Activated CD8-positive, alpha-beta memory T cell treated with anti-CD3 and anti-CD28 coated beads for 1 hour (primary cell): ENCODE measurements at places on chromosomes 7 and 10.

DNA sequence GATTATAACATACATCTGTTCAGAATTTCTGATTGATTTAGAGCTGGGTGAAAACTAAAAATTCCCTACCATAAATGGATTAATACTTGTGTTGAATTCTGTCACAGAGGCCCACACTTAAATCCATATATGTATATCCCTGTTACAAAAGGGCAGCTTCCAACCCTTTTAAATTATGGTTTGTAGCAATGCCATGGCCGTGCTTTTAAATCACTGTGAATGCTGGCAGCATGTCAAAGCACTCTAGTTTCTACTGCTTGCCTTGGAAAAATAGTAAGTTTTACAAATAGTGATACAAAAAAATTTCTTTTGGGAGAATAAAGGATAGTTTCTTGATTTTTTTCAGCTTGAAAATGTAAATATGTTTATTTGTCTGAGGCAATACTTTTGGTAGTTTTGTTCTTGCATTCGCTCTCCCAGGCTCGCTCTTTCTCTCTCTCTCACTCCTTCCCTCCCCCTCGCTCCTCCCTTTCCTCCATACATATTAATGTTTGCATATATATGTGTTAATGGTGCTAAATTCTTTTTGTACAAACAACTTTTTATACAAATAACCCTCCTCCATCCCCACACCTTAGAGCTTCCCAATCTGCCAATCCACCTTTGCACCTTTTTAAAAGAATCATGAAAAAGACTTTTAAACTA, 29.8 kb downstream of the TES start:
- DNase-seq = no peak

DNA sequence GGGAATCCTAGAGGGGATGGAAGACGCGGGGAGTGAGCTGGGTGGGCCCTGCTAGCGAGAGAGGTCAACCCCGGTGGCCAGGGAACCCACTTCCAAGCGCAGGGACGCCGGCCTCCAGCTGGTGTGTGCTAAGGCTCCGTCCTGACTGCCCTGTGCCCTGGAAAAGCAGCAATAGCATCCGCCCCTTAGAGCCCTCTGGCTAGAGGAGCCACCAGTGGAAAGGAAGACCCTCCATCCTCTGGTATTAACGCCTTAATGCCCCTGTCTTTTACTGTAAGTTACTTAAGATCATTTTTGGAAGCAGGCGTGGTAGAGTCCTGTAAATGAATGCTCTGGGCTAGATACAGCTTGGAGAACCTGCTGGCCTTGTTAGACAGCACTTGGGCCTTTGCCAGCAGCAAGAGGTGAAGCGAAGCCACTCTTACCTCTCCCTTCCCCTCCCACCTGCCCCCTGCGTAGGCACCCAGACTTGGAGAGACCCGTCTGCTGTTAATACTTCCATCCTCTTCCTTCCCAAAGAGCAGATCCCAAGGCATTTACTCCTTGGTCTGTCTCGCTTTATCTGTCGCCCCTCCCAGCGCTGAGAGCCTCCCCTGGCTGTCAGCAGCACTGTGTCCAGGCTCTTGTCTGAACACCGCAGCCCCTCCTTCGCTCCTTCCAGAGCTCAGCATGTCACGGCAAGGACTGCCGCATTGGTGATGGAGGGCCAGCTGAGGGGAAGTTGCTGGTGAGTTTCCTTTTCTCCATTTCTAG, 4.6 kb downstream of the REPIN1 start:
- no peak for DNase-seq

DNA sequence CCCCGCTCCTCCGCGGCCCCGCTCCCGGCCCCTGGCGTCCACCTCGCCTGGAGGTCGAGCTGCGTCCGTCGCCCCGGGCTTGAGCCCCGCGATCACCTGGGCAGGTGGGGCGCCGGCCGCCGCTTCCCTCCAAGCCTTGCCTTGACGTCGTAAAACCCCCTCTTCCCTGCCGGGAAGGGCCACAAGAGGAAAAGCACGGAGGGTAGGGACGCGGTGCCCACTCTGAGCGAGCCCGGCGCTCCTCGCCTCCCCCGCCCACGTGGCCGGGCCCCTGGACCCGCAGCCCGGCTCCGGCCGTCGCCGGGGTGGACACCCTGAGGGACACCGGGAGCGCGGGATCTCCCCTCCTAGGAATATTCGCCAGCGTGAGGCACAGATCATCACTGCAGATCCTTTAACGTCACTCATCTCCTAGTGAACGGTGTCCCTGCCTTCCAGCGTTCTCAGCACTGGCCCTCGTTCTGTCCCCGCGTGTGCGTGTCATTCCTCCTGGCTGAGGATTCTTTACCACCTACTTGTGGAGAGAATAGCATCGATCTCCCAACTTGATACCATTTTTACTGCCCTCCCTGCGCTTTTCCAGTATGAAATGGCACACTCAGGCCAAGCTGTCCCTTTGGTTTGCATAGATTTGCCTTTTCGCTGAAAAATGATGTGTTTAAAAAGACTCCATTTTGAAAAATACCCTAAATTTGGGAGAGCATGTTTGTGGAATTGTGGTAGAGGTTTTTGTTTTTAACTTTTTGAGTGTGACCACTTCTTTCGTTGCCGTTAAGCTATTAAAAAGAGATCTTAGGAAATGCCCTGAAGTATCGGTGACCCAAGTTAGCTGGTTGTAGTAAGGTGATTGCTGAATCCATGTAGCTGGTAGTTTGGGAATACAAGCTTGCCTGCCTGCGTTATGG, 649 bp downstream of the ACTR3B start:
- peak; percentile 1 for DNase-seq

- no peak for DNase-seq
Observed at GRCh38 chr10:51892965-51893658, 193.7 kb upstream of the CSTF2T start.

DNA sequence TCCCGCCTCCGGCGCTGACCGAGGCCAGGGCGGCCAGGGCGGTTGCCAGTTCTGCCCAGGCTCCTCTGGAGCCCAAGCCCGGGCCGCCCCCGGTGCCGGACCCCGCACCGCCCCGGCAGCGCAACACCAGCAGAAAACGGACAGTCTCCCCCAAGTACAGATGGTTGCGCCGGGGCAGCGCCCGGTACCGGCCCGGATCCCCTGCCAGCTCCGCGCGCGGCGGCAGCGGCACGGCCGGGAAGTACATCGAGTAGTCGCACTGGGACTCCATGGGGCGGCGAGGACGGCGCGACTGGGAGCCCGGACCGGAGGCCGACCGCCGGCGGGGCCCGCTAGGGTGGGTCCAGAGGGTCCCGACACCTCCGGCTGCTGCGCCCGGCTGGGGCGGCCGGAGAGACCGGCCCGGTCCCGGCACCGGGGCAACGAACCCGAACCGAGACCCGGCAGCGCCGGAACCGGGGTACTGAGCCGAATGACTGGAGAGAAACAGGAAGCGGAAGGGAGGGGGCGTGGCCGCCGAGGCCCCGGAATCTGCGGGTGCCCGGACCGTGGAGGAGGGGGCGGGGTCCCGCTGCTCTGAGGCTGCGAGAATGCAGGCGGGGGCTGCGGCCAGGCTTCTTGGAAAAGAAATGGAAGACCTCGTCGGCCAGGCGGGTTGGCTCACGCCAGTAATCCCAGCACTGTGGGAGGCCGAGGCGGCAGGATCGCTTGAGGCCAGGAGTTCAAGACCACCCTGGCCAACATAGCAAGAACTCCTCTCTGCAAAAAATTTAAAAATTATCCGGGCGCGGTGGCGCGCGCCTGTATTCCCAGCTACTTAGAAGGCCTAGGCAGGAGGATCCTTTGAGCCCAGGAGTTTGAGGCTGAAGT, at the start of gene TRAPPC14:
TSS of gene TRAPPC14 (minus strand) at position 495 of the 870 bp plus-strand sequence. CDS start at position 271, 224 bp downstream.
- peak; percentile 73 for DNase-seq
